ENCODE measurements at places on chromosomes 16 and 17.
A peak's percentile ranks its signal among the peaks of the same experiment; 100 is the strongest.

DNA sequence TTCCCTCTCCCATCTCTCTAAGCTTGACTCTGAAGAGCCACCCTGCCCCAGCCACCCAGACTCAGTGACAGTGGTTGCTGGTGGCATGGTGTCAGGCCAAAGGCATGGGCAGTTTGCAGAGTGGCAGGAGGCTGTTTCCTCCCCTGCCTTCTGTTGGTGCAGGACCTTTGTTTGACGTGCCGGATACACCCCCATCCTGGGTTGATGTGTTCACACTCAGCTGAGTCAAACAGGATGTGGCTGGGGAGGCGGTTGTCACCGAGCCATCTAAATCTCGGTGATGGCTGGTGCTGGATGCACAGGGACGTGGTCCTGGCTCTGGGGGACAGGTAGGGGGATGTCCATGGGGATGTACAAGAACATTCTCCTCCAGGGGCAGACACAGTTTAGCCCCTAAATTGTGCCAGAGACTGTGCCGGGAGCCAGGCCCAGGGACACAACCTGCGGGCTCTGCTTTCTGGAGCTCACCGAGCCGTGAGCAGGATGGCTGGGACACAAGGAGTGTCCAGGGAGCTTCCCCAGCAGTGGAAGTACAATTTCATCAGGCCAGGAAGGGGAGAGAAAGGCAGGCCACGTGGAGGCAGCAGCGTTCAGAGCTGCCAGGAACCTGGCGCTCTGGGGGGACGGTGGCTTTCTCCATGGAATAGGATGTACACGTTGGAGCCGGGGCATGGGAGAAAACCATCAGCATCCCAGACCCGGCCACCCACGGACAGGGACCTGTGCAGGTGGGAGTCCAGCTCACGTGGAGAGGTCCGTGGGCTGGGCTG, 264.2 kb downstream of the SEC14L1 start:
- DNase-seq = no peak

DNA sequence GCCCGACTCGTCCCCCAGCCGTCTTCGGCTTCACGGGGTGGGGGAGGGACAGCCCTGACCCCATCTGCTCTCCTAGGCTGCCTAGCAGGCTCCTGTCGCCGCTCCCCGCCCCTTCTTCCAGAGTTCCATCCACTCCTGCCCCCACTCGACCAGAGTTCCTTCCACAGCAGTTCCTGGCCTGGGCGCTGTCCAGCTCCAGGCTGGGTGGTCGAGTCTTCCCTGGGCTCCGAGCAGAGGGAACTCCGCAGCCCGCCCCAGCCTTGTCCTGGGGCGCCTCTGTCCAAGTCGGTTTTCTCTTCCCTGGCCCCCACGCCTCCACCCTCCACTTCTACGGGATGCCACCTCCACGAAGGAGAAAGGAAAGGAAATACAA, 1.4 kb downstream of the PYY start:
- no peak for DNase-seq

GRCh38 chr16:15032547-15033308, 23.1 kb downstream of the NTAN1 start:
- no peak for DNase-seq

GRCh38 chr17:74742153-74742515, 5.1 kb downstream of the RAB37 start:
- peak; percentile 8 for DNase-seq

- no peak for DNase-seq
These were observed 21.7 kb upstream of the UBTF start for GRCh38 chr17:44241106-44241624.

DNA sequence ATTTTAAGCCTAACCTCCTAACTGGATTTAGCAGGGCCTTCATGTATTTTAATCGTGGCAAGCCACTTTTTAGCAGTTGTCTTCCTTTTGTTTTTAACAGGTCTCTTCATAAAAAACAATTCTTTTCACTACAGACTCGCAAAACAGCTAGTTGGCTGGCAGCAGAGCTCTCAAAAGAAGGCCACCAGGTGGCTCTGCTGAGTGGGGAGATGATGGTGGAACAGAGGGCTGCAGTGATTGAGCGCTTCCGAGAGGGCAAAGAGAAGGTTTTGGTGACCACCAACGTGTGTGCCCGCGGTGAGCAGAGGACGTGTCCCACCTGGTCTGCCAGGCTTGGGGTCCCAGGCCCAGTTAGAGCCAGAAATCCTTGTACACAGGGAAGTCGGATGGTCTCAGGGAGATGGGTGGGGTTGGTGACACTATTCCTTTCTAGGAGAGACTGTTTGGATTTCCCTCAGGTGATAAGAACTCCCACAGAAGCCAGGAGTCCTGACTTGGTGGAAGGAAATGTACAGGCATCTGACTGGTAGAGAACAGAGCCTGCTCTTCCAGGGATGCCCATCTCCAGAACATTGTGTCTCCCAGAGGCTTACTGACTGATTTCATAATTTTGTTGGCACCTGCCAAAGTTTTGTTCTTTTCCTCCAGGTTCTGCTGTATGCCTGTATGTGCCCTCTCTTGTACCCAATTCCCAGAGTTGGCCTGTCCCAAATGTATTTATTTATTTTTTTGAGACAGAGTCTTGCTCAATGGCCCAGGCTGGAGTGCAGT, 14.9 kb upstream of the DDX19A start:
- DNase-seq = no peak
